GM12878 (cell line): ENCODE measurements at places on chromosomes 11 and 22. TPM values are rescaled to one million over a fixed set of nuclear protein-coding genes. Genes with fewer than 3 reads are reported as not detected.

- DNase-seq, result no peak
- H3K27ac ChIP-seq, result no peak overlapping the region
- H3K4me1 ChIP-seq, result no peaks in the 10 kb centered on the region
- no peak overlapping the region for H3K4me3 ChIP-seq
- no peaks in the 10 kb centered on the region for H3K36me3 ChIP-seq
Observed at GRCh38 chr11:92159931-92160330, 64.7 kb upstream of the FAT3 start.

DNA sequence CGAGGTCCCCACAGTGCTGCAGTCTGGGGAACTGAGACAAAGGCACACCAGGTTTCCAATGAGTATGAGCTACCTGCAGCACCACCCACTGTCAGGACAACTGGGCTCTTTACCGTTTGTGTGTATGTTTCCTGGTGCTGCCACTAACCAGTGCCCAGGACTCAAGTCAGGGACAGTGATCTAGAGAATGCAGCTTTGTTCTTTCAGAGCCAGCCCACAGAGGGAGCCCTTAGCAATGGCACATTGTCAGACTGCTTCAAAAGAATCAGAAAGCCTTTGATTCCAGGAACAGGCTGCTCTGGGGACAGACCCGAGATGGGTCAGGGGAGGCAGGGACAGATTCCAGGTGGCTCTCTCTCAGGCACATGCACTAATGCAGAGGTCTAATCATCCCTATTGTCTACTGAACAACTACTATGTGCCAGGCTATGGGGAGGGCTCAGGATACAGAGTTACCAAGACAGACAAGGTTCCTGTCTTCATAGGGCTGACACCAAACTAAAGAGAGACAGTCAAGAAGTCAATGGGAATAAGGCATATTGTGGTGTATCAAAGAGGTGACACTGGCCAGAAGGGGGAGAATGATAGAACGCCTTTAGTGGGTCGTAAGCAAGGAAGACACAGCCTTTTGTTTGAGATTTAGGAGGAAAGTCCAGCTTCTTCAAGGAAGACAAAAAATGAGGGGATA is 103.7 kb downstream of the VPREB1 start:
- no peak overlapping the region for H3K4me3 ChIP-seq
- no peak overlapping the region for H3K27ac ChIP-seq
- H3K27me3 ChIP-seq, result no peaks in the 10 kb centered on the region
- H3K36me3 ChIP-seq, result no peaks in the 10 kb centered on the region

DNA sequence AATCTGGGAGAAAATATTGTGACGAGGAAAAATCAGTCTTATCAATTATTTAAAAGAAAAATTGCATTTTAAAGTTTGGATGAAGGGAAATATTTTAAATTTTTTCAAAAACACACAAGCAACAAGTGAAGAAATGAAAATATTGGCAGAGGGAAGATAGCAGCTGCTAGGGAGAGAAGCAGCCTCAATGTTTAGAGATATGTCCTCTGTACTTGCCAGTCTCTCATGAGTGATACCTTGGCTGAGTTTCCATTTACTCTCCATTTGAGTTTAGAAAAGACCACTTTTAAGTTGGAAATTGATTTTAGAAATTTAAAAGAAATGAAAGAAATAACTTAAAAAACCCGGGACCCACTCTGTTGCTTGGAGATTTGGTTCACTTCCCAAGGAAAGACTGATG is 88.6 kb upstream of the DBX1 start:
- H3K36me3 ChIP-seq, result no peaks in the 10 kb centered on the region
- H3K4me3 ChIP-seq, result no peak overlapping the region
- DNase-seq, result no peak
- no peaks in the 10 kb centered on the region for H3K4me1 ChIP-seq
- peaks cover 3% of the 10 kb centered on the region; the same call in 1 of the 2 replicates for H3K27me3 ChIP-seq
- no peak overlapping the region for H3K27ac ChIP-seq

DNA sequence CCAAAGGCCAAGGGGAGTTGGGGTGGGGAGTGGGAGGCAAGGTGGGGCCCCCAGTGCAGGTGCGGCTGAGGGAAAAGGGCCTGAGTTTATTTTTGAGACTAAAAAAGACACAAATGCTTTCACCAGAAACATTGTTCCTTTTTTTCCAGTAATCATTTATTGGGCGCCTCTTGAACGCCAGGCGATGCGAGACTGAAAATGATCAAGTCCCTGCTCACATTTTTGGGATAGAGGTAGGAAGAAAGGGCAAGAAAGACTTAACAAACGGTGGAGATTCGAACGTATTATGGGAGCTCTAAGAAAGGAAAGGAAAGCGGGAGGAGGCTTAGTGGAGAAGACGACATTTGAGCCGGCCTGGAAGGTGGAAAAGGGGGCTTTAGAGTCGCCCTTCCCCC is 796 bp upstream of the SF3B2 start:
- peaks cover 14% of the 10 kb centered on the region for H3K36me3 ChIP-seq
- peaks cover 15% of the 10 kb centered on the region for H3K4me1 ChIP-seq
- no peak for DNase-seq
- H3K27ac ChIP-seq, result peak overlapping the region; percentile 82
- peak overlapping the region; percentile 80 for H3K4me3 ChIP-seq

HBG2 gene
- total RNA-seq, result 4.5 and 8.3 TPM in 2 replicates

SLC6A5 gene
- not detected in 2 replicates for total RNA-seq

DNA sequence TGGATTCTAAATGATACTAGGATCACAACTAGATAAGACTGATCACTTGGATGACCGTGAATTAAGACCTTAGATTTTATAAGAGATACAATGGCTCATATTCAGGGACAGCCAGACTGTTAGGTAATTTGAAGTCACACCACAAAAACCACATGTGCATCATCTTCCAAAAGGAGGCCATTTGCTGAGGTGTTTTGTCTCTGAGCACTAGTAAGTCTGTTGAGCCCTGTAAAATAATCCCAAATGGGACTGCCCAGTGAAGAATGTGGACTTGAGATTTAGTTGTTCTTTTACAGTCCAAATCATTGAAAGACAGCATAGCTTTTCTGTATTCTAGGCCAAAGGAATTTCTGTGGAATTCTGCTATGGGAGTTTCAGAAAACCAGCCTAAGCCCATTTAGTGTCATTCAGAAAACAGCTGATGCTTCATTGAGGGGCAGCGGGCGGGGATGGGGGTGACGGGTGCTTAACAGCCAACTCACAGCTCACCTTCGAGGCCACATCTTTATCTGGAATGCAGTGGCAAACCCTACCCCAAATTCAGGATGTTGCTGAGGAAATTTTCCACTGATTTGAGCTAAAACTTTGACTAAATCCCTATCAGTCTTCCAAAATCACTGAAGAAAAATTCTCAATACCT is 80.1 kb upstream of the BIRC3 start:
- H3K4me1 ChIP-seq, result no peaks in the 10 kb centered on the region
- no peak overlapping the region for H3K4me3 ChIP-seq
- H3K36me3 ChIP-seq, result no peaks in the 10 kb centered on the region
- H3K27ac ChIP-seq, result no peak overlapping the region
- no peak for DNase-seq
- H3K27me3 ChIP-seq, result no peaks in the 10 kb centered on the region; the same call in 1 of the 2 replicates

DNA sequence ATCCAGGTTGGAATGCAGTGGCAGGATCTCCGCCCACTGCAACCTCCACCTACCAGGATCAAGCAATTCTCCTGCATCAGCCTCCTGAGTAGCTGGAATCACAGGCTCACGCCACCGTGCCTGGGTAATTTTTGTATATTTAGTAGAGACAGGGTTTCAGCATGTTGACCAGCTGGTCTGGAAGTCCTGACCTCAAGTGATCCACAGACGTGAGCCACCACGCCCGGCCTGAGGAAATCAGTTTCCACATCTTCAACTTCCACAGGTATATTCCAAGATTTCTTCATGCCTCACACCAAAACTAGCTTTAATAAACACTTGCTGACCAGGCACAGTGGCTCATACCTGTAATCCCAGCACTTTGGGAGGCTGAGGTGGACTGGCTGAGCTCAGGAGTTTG is 7.6 kb downstream of the HARBI1 start:
- H3K4me1 ChIP-seq, result no peaks in the 10 kb centered on the region
- H3K27me3 ChIP-seq, result no peaks in the 10 kb centered on the region
- H3K36me3 ChIP-seq, result no peaks in the 10 kb centered on the region
- no peak for DNase-seq

MCAM gene
- 17.9 and 19.7 TPM in 2 replicates for total RNA-seq

DNA sequence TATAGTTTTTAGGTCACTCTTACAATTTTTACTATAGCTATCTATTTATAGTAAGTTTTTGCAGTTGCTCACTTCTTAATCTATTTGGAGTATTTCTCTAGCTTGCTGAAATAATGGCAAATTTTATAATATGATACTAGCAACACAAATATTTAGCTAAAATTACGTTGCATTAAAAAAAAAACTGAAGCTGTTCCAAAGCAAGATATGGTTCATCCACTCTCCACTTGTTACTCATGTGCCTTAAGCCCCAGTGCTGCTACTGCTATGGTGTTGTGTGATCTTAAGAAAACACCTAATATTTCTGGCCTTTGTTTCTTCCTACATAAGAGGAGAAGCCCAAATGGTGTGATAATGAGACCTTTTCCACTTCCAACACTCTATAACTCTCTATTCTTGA is 479 bp downstream of the MMP3 start:
- H3K4me1 ChIP-seq, result no peaks in the 10 kb centered on the region
- DNase-seq, result no peak
- no peak overlapping the region for H3K4me3 ChIP-seq
- no peaks in the 10 kb centered on the region for H3K36me3 ChIP-seq

DNA sequence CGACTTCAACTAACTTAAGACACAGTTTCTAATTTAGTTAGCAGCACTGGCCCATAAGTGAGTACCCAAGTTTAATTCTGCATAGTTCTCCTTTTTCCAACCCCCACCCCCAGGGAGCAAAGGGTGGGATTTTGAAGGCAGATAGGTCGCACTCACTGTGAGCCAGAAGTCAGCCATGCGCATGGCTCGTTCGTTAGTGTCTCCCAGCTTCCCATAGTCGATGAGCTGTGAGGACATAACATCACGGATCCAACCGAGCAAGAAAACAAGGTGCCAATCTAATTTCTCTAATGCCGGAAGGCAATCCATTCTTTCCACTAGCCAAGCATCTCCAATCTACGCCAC is 577 bp downstream of the MRPL17 start:
- H3K36me3 ChIP-seq, result no peaks in the 10 kb centered on the region
- H3K27me3 ChIP-seq, result no peaks in the 10 kb centered on the region
- 0 out of 2 replicates have a peak, but pooled peaks cover 2% of the 10 kb centered on the region for H3K4me1 ChIP-seq
- no peak for DNase-seq
- H3K27ac ChIP-seq, result peak overlapping the region; percentile 83

GRCh38 chr11:114243461-114244372 is 52.5 kb upstream of the NNMT start:
- no peaks in the 10 kb centered on the region for H3K4me1 ChIP-seq
- H3K4me3 ChIP-seq, result no peak overlapping the region
- H3K27ac ChIP-seq, result no peak overlapping the region
- peaks cover 2% of the 10 kb centered on the region for H3K27me3 ChIP-seq

GRCh38 chr22:17612057-17612456 is 16.5 kb downstream of the ATP6V1E1 start:
- no peaks in the 10 kb centered on the region for H3K27me3 ChIP-seq
- peaks cover 22% of the 10 kb centered on the region for H3K36me3 ChIP-seq
- H3K27ac ChIP-seq, result no peak overlapping the region
- DNase-seq, result no peak
- no peak overlapping the region for H3K4me3 ChIP-seq

DNA sequence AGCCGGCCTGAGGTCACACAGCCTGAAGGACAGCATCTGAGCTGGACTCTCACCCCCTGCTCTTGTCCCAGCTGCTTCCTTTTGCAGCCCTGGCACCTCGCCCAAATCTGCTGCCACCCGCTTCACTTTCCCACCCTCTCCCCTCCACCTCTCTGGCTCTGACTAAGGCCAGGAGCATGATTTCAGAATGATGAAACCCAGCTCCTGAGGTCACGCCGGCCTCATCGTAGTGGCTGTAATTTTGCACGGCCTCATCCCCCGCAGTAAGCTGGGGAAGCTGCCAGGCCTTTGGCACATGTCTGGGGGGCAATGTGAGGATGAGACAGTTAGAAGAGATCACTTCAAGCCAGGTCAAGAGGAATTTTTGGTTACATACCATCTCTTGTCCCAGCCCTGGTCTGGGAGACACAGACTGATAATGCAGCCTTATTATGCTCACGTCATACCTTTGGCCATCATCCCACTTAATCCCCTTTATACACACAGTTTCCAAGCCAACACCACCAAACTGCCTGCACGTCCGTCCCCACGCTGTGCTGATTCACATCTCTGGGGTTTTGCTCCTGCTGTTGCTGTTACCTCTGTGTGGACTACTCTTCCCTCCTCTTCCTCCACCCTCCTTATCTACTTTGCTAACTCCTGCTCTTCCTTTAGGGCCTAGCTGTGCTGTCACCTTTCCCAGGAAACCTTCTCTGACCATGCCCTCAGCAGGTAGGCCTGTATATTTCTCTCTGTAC is 58.1 kb downstream of the CHRDL2 start:
- no peak overlapping the region for H3K27ac ChIP-seq
- no peak for DNase-seq
